ENCODE measurements at places on chromosomes 1 and 21. TPM values are rescaled to one million over a fixed set of nuclear protein-coding genes. Genes with fewer than 3 reads are reported as not detected.

OR2T10 gene
- not detected for total RNA-seq

PRAMEF33 gene
- total RNA-seq: not detected

KCNA3 gene
- not detected for total RNA-seq

REN gene
- total RNA-seq: not detected

INTS11 gene
- total RNA-seq: 58.3 TPM

C1orf210 gene
- total RNA-seq: not detected

ADAMTS5 gene
- total RNA-seq: not detected

KLF17 gene
- 0.33 TPM for total RNA-seq

EIF3I gene
- total RNA-seq: 278 TPM

PLA2G2F gene
- total RNA-seq: not detected

PRAMEF20 gene
- total RNA-seq: not detected

SMIM1 gene
- total RNA-seq: 2.1 TPM

KRTAP20-2 gene
- total RNA-seq: not detected

LRRC39 gene
- total RNA-seq: 0.05 TPM

TNNI3K gene
- not detected for total RNA-seq

FCGR3A gene
- total RNA-seq: not detected

TDRD5 gene
- total RNA-seq: 0.09 TPM

Data from A549 treated with RU486 at 1 μM for 4 hours (cell line).